Skeletal muscle cell (primary cell): ENCODE measurements at places on chromosomes 5 and 9.

DNA sequence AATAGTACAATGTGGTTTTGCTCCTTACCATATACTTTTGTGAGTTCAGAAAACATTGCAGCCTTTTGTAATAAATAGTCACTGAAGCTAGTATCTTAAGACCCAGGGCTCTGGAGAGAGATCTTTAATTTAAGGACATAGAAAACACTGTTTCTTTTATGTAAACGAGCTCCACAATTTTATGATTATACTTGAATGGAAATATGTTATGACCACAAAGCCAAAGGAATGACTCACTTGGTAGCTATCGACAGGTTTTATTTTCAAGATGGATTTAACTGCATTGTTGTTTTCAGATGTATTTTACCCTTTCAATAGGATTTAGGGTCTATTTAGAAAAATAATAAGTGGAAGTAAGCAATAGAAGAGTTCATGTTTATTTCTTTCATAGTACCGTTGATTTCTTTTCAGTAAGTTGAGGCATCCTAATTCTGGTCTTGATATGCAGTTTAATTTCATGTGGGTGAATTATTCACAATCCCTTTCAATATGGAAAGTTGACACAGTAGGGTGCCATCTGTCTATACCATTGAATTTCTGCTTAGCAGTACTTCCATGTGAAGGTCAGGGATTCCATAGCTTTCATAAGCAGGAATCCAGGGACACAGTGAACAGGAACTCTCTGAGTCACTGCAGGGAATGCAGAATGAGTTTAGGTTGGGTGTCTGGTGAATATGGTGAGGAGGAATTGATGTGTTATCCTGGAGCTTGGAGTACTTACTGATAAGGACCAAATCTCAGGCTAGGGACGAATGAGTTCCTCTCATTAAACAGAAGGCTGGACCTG is 157.6 kb downstream of the CD180 start:
- DNase-seq: peak; percentile 43

DNA sequence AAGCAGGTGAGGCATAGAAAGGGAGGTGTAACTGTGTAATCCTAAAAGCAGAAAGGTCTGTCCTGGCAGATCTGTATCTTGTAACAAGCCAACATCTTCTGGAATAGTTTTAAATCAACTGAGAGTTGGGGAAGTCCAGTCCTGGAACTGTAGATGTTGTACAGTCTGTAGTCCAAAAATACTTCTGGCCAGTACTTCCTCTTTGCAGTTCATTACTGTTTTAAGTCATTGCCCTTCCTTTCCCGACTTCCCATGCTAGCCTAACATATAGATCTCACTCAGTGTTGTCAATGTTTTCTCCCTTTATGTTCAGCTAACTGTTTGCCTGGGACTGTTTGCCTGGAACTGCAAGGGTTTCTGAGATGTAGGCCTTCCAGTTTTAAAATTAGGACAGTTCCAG is 168.5 kb upstream of the ISL1 start:
- no peak for DNase-seq

DNA sequence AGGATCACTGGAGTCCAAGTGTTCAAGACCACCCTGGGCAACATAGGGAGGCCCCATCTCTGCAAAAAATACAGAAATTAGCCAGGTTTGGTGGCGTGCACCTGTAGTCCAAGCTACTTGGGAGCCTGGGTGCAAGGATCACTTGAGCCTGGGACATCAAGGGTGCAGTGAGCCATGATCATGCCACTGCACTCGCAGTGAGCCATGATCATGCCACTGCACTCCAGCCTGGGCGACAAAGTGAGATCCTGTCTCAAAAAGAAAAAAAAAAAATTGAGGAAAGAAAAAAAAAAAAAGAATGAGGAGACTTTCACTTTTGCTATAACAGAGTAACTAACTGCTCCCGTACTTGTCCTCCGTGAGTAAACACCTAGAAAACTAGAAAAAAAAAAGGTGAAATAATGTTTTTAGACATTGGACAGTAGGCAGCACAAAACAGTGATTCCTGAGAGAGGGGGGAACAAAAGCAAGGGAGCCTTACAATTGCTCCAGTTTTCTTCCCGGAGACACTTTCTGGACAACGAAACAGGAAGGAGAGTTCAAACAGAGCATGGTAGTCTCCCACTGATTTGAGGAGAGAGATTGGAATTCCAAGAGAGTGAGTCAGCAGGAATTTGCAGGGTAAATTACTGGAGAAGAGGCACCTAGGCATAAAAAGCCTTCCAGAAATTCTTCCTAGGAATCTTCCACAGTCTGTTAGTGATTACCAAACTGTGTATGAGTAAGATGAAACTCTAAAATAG is 6.9 kb upstream of the ZBTB5 start:
- DNase-seq: peak; percentile 73

- no peak for DNase-seq
These were observed 21.5 kb upstream of the ARHGAP26 start for GRCh38 chr5:142748568-142749249.

- DNase-seq: no peak
These were observed 475.2 kb downstream of the CDK5RAP2 start for GRCh38 chr9:120104771-120105170.

GRCh38 chr5:32504329-32504988 is 59.9 kb upstream of the ZFR start:
- no peak for DNase-seq

DNA sequence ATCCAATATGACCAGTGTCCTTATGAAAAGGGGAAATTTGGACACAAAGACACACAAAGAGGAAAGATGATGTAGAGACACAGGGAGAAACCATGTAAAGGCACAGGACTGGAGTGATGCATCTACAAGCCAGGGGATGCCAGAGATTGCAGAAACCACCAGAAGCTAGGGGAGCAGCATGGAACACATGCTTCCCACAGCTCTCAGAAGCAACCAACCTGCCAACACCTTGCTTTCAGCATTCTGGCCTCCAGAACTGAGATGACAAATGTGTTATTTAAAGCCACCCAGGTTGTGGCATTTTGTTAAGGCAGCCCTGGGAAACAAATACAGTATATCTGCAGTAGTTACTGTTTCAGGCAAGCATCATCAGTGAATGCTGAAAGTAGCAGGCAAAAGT is 23.2 kb downstream of the DAP start:
- no peak for DNase-seq

- DNase-seq: no peak
These were observed 107.6 kb downstream of the SYK start for GRCh38 chr9:90909225-90909624.

DNA sequence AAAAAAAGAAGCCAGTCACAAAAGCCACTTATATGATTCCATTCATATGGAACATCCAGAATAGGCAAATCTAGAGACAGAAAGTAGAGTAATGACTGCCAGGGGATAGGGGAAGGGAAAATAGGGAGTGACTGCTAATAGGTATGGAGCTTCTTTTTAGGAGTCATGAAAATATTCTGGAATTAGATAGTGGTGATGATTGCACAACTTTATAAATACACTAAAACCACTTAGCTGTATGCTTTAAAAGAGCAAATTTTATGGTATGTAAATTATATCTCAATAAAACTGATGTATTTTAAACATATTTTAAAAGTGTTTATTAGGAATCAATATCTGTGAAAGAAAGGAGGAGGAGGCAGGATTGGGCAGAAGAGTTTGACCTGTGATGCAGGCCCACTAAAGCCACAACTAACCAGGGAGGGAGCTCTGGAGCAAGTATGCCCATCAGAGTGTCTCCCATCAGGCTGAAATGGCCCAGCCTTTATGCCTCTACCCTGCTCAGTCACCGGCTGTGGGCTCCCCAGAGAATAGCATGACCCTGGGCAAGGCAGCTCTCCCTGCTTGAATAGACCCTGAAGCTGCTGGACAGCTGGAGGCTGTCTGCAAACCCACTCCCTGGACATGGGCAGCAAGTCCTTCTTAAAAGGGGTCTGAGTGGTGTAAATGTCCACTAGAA is 96.0 kb upstream of the SLC44A1 start:
- no peak for DNase-seq

- no peak for DNase-seq
These were observed 7.6 kb downstream of the S1PR3 start for GRCh38 chr9:88998911-88999310.

DNA sequence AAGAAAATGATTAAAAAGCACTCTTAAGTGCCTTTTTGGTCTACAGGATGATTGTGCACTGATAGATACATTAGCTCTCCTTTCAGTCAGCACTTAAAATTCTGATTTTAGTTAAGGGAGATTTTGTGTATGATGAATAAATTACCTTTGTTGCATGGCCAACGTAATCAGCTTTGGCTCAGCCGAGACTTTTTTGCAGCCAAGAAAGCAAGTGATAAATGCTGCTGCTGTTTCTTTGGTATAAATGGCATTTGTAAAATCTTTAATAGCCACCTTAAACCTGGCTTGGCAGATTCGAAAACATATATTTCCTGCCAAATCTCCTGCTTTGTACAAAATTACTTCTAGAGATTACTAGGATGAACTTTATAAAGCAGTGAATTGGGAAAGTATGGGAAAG is 147.7 kb downstream of the DCP2 start:
- DNase-seq: no peak

DNA sequence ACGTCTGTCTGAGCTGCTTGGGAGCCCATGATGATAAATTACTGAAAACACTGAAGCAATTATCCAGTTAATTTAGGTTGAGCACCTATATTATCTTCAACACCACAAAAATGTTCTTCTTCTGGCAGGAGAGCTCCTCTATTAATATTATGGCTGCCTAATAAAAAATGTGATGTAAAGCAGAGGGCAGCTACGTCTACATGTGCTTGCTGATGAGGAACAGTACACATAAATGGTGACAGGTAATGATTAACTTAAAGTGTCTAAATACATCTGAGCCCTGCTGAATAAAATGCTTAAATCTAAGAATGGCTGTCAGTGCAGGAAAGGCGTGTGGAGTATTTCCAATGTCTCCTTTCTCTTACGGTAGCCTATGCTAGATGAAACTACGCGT is 131.3 kb upstream of the NR3C1 start:
- DNase-seq: no peak

DNA sequence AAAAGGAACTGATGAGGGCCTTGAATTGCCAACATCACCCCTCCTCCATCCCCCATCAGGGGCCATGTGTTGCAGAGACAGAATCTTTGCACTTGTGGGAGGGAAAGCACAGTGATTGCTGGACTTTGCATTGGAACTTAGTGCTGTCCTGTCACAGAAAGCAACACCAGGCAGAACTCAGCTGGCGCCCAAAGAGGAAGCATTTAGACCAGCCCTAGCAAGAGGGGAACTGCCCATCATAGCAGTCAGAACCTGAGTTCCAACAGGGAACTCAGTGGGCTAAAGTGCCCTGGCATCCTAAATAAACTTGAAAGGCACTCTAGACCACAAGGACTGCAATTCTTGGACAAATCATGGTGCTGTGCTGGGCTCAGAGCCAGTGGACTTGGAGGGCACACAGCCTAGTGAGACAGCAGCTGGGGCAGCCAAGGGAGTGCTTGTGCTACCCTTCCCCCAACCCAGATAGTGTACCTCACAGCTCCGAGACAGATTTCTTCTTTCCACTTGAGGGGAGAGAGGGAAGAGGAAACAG is 128.1 kb downstream of the ACTL7B start:
- DNase-seq: no peak

GRCh38 chr9:127344368-127345000 is 52.5 kb upstream of the SLC2A8 start:
- no peak for DNase-seq

- DNase-seq: peak; percentile 92
These were observed at the start of gene AFF4 for GRCh38 chr5:132963171-132964104. AFF4 (minus strand) TSS chr5:132963634; CDS start chr5:132937189, 26,445 bp downstream.

GRCh38 chr5:179348011-179348530 is 2.8 kb upstream of the ADAMTS2 start:
- DNase-seq: no peak

DNA sequence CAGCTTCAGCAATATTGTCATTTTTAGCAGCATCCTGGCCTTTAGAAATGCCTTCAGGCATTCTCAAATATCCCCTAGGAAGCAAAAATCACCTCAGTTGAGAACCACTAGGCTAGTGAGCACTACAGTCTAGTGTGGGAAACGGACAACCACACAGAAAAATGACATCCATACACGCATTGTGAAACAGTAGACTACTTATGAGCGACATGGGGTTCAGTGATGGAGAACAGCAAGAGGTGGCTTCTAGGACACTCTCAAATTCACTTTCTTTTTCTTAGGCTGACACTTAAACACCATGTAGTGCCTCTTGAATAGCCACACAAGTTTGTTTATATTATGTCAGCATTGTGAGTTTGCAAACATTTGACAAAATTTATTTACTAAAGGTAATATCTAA is 203.0 kb downstream of the KDM4C start:
- DNase-seq: no peak

- DNase-seq: no peak
These were observed 720.2 kb upstream of the C9orf72 start for GRCh38 chr9:28293369-28294090.

GRCh38 chr5:39947657-39948056 is 522.9 kb upstream of the DAB2 start:
- DNase-seq: peak; percentile 24

DNA sequence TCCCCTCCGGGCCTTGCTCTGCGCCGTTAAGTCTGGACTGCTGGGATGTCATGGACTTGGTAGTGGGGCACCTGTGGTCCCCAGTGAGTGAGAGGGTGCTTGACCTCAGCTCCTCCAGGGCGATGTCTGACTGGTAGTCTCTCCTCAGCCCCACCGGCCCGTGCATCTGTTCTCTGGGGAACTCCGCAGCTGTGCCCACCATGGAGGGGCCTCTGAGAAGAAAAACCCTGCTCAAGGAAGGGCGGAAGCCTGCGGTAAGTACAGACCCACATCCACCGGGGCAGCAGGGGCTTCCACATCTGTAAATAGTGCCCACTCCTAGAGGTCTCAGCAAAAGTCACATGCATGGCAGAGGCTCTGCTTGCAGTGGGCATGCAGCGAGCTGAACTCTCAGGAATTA is 52.6 kb upstream of the GARNL3 start:
- no peak for DNase-seq

DNA sequence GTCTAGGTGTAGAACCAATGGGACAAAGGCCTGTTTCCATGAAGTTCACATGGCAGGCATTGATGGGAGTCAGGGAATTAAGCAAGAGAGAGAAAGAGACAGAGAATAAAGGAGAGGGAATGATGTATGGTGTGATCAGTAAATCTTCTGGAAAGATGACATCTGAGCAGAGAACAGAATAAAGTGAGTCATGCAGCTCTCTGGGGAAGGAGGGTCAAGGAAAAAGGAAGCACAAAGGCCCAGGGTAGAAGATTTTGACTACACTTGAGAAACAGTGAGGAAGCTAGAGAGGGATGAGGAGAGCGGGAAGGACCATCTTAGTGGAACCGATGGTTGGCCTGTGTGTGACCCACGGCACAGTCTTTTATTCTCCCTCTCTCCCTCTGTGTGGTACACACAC is 425.9 kb downstream of the SPOCK1 start:
- peak; percentile 66 for DNase-seq

- DNase-seq: no peak
These were observed 9.3 kb downstream of the FBN2 start for GRCh38 chr5:128528637-128529255.

GRCh38 chr5:85132269-85132668 is 747.6 kb upstream of the EDIL3 start:
- DNase-seq: no peak

GRCh38 chr5:172534229-172535107 is 80.1 kb upstream of the SH3PXD2B start:
- no peak for DNase-seq

DNA sequence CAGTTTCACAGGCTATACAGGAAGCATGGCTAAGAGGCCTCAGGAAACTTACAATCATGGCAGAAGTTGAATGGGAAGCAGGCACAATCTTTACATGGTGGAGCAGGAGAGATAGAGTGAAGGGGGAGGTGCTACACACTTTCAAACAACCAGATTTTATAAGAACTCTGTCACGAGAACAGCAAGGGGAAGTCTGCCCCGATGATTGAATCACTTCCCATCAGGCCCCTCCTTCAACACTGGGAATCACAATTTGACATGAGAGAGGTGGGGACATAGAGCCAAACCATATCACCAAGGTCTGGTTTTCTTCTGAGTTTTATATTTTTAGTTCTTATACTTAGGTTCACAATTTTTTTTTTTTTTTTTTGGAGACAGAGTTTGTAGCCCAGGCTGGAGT is 16.1 kb downstream of the ZCCHC9 start:
- DNase-seq: no peak
